Stimulated activated CD4-positive, alpha-beta T cell treated with anti-CD3 and anti-CD28 coated beads, Interleukin-15, amount 100 ng/mL, for 1 hour (primary cell): ENCODE measurements at places on chromosomes 13 and 19.

DNA sequence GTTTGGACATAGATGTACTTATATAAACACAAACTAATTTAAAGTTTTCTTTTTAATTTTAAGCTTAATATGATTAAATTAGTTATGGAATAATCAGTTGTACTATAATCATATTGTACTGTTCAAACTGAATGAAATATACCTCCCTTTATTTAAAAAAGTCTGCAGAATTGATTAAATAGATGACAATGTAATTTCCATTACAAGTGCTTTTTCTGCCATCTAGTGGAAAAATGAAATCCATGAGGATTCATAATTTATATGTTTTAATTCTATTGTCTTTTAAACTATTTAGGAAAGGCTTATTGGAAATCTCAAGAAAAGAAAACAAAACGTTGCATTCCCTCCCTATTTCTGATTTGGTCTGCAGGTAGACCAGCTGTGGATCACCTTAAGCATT is 30.9 kb downstream of the MZT1 start:
- DNase-seq, result no peak

GRCh38 chr13:63938851-63939250 is 2523.2 kb upstream of the PCDH20 start:
- no peak for DNase-seq

- DNase-seq, result no peak
Measured at GRCh38 chr13:77489566-77490337, 45.8 kb upstream of the SCEL start.

DNA sequence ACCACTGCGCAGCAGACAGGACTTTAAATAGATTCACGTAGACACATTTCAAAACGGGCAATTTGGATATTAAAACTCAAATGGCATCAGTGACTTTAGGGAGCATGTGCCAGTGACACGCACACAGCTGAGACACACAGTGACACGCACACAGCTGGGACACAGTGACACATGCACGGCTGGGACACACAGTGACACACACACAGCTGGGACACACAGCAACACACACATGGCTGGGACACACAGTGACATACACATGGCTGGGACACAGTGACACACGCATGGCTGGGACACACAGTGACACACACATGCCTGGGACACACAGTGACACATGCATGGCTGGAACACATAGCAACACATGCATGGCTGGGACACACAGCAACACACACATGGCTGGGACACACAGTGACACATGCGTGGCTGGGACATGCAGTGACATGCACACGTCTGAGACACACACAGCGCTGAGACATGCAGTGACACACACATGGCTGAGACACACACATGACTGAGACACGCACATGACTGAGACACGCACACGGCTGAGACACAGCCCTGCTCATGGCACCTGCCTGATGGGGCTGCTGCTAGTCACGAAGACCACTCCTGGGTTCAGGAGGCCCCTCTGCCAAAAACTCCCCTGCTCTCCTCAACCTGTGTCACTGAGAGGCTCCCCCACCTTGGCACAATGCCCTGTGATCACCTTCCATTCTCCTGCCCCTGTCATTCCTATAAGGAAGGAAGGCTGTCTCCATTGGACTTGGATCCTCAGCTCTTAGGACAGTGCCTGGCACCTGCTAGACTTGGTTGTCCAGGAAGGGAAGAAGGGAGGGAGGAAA is 52.5 kb downstream of the SOX1 start:
- no peak for DNase-seq

GRCh38 chr13:59064042-59064441 is 1099.7 kb downstream of the DIAPH3 start:
- DNase-seq, result no peak

DNA sequence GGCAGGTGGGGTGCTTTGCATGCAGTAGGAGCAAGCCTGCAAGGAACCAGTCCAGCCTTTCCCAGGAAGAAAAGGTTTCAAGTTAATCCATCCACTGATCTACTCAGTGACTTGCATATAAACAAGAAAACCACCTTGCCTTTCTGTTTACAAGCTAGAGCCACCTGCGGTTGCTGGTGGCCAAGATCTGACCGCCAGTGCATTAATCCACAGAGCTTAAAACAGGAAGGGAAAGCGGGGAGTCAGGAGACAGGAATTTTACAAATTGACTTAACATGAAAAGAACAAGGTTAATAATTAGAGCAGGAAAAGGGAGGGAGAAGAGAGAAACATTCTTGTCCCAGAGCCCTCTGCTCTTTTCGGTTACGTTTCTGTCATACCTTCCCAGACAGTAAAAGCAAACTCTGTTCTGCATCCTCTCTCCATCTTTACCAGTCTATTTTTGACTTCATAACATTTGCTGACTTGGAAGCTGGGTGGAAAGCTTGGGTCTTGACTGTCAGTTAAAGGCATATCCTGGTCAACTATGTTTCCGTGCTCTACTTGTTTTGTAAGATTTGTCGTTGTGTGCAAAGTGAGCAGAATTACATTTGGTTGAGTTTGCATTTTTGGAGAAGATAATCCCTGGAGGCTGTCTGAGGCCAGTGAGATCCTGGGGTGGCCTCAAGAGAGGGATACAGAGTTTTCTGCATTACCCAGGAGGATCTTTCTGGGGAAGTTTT is 760.6 kb downstream of the EFNB2 start:
- no peak for DNase-seq

DNA sequence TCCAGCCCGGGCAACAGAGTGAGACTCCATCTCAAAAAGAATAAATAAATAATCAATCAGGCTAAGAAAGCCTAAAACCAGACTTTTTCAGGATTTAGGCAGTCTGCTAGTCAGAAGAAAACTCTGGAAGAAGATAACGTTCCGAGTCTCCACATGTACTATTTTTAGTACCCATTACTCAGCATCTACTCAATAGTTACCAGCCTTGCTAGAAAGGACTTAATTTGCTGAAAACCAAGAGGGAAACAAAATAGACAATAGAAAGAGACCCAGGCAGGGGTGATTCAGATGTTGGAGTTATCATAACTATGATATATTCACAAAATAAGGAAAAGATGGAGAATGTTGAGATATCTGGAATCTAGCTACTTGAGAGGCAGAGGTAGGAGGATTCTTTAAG is 3.6 kb upstream of the LIN7B start:
- DNase-seq, result no peak

GRCh38 chr19:10568062-10568825 is 535 bp downstream of the CDKN2D start:
- DNase-seq, result no peak

DNA sequence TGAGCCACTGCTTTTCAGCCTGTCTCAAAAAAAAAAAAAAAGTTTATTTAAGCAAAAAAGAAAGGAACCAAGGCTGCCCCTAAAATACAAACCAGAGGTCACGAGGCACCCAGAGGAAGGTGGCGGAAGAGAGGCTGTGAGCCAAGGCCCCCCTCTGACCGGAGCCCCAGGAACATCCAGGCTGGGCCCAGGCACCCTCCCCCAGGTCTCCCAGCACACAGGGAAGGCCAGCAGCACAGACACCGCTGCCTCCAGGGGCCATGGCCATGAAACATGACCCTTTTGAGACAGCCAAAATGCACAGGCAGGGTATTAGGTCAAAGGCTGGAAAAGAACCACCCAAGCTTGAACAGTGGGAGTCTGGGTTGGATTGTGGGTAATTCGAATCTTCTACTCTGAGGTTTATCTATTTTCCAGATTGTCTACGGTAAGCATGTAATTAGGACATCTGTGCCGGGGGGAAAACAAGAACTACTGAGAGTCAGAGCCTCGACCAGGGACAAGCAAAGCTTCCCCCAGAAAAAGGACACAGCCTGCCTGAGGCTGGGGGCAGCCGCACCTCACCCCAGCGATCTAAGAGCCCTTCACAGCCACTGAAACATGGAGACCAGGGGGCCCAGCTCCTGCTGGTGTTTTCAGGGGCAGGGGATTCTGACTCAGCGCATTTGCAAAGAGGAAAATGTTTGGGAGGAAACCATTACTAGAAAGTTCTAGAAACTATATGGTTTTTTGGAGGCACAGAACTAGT is 8.4 kb downstream of the PEX11G start:
- DNase-seq, result no peak
